DND-41 (cell line): ENCODE measurements at places on chromosomes 6 and 20.

- no peak for DNase-seq
These were observed 183.1 kb downstream of the UBE3D start for GRCh38 chr6:82882363-82883023.

DNA sequence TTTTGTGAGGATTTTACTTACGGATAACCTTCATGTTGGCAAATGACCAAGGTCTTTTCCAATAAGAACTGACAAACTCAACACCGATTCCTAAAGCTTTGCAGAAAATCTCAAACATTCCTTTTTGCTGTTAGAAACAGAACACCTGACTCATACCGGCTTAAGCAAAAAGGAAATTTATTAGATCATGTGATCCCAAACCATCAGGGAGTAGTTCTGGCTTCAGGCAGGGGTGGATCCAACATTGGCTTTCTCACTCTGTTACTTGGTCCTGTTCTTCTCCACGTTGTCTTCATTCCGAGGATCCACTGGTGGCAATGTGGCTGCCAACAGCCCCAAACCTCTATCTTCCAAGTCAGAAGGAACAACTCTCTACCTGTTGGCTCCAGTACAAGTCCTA, 95.9 kb upstream of the PMEPA1 start:
- no peak for DNase-seq

GRCh38 chr6:77143659-77144447, 319.4 kb downstream of the HTR1B start:
- no peak for DNase-seq

DNA sequence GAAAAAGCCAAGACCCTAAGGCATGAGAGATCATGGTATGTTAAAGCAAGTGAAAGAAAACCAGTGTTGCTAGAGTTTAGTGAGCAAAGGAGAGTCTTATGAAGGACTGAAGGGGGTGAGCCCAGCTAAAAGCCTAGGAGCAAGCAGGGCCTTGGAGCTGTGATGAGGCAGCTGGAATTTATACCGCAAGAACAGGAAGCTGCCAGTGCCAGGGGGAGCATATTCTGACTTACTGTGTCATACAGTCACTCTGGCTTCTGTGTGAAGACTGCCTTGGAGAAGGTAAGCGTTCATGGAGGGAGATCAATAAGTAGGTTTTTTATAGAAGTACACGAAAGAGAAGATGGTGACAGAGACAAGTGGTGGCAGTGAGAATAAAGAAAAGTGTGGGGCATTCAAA, 308.9 kb upstream of the THEMIS start:
- DNase-seq: no peak

GRCh38 chr20:50020288-50020687, 37.5 kb downstream of the SNAI1 start:
- no peak for DNase-seq

GRCh38 chr6:37050045-37050853, 44.8 kb downstream of the FGD2 start:
- DNase-seq: peak; percentile 91

DNA sequence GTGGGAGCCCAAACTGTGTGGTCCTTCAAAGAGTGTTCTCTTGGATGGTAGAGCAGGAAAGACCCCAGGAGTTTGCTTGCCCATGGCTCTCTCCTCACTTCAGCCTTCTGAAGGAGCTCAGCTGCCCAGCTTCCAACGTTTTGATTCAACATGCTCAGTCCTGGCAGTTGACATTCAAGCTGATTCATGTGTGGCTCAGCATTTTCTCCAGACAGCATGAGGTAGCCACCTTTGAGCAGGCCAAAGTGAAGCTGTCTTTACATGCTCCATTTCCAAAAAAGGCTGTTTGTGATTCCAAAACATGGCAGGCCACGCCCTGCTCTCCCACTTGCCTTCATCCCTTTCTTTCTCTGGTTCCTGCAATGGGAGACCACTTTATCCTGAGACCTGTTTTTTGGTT, 280.2 kb downstream of the TBC1D7 start:
- DNase-seq: no peak

GRCh38 chr6:105886066-105886813, 199.9 kb upstream of the PRDM1 start:
- no peak for DNase-seq

GRCh38 chr6:12024216-12024615, 12.1 kb downstream of the HIVEP1 start:
- no peak for DNase-seq

DNA sequence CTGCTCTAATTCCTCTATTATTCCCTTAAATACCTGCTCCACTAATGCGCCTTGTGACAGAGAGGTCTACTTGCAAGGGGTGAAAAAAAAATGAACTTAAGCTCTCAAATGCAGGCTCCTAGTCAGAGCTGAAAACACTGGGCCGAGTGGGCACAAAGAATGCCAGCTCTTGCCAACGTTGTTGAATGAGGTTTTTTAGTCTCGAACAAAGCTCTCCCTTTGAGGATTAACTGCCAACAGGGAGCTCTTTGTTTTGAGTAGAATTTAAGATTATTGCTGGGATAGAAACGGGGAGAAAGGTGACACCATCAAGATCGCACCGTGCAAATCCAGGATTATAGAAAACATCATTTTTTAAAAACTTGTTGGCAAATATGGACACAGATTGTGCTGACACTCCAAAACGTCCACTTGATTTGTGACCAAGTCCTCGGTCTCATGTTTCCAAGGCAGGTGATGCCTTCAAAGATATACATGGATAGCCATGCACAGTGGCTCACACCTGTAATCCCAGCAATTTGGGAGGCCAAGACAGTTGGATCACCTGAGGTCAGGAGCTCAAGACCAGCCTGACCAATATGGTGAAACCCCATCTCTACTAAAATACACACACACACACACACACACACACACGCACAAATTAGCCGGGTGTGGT, 163.2 kb downstream of the BMP7 start:
- no peak for DNase-seq
